ENCODE measurements at places on chromosomes 13 and 19.

GRCh38 chr13:77919246-77919920, 752 bp upstream of the EDNRB start:
- no peak for DNase-seq

DNA sequence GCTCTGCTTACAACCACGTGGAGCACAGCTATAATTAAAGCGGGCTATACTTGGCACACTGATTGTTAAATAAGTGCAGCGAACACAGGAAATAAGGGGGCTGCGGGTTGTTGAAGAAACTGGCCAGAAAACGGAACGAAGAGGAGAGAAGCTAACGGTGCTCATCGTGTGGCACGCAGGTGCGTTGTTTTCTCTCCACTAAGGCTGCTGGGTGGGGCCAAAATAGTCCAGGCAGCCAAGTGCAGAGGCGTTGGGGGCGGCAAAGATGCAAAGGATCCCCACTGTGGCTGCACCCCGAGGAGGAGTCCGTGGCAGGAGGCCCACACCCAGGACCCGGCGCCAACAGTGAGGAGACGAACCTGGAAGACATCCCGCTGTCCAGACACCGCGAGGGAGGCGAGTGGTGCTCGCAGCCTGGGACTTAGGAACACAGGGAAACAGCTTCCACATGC, 8.1 kb upstream of the ARL11 start:
- no peak for DNase-seq

GRCh38 chr13:49980266-49980665, 16.6 kb upstream of the TRIM13 start:
- no peak for DNase-seq

DNA sequence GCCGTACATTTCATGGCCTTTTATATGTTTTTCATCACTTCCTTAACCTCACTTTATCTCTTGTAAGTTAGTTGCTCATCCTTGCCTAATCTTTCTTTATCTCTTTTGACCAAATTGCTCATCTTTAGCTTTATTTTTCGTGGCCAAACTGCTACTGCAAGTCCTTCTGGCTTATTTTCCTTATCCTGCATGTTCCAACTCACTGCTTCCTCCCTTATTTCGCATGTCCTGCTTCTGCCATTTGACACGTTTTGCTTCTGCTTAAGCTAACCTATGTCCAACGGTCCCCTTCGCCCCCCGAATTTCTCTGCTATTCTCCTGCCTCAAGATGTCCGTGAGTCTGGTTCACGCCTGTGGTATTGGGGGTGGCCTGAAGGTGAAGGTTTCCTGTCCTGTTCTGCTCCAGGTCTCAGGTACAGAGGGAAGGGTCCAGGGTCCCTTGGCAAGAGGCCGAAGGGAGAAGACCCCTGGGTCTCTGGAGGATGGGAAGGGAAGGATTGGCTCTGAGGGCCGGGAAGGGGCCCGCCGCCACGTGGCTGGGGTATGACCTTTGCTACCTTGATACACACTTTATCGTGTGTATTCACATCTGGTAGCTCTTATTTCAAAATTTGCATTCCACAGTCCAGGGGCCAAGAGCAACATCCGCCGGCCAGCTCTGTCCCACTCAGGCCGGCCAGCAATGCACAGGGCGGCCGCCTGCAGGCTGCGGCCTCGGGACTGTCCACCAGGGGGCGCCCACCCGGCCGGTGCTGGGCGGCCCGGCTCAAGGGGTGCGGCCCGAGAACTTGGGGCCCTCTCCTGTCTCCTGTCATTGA, 2.9 kb upstream of the C19orf85 start:
- no peak for DNase-seq

DNA sequence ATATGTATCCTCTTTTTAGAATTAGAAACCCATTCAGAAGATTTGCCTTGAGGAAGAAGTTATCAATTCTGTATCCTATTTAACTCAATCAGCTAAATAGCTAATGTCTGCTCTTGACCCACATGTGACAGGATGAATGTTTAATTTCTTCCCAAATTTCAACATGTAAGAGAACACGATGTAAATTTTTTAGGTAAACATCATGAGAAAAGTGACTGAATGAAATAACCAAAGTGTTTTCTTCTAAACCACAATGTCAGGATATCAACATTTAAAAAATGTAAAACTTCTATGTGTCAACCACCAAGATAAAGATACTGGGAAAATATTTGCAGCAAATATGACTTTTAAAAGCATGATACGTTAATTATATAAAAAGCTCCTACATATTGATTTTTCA, 302.4 kb downstream of the DCT start:
- no peak for DNase-seq

DNA sequence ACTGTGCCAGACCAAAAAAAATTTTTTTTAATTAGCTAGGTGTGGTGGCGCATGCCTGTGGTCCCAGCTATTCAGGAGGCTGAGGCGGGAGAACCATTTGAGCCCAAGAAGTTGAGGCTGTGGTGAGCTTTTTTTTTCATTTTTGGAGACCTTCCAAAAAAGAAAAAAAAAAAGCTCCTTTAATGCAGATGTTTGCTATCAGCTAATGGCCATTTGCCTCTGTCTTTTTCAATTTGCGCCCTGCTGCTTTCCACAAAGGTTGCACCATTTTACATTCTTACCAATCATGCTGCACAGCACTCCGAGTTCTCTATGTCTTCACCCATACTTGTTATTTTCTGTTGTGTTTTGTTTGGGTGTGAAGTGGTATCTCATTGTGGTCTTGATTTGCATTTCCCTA, 15.6 kb upstream of the SMARCA4 start:
- DNase-seq: no peak

DNA sequence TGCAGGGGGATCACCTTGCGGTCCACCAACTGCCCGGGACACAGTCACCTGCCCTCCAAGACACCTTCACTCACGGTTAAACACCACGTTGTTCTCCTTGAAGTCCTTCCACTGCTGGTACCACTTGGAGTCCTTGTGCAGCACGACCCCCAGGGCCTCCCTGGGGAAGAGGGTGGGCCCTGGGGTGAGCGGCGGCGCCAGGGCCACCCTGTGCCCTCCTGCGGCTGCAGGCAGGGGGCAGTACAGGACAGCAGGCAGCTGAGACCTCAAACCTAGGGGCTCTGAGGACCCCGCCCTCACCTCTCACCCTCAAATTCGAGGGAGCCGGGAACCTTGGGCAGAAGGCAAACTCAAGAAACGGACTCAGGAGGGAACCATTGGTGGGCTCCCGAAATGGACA, 7.5 kb upstream of the CTXN1 start:
- DNase-seq: no peak

DNA sequence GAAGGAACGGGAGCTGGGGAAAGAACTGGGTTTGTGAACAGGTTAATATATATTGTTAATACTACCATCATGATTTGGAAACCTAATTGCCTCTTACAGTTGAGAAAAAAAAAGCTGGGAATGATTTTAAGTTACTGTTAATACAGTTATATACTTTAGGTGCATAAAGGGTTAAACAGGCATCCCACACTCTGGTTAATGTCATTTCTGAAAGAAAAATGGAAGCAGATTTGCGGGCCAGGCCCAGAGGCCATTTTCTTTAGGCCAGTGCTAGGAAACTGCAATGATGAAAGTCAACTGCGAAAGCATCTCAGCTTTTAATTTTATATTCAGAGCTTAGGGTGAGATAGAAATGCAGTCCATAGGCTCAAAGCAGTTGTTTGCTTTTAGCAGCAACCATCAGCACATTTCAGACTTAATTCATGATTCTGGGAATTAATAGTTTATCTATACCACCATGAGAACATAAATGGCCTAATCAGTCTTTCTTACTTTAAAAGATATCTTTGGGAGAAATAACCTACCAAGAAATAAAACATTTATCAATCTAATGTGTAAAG, 592.8 kb downstream of the GPC6 start:
- DNase-seq: no peak

- DNase-seq: no peak
Measured at GRCh38 chr19:13807421-13808021, 12.3 kb downstream of the ZSWIM4 start.

DNA sequence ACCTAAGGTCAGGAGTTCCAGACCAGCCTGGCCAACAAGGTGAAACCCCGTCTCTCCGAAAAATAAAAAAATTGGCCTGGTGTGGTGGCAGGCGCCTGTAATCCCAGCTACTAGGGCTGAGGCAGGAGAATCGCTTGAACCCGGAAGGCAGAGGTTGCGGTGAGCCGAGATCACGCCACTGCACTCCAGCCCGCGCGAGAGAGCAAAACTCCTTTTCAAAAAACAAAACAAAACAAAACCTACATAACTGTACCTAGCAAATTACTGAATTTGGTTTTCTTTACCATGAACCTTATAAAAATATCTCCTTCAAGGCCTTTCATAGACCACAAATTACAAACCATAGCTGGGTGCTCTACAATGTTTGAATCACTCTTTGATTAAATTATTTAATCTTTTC, 760 bp downstream of the ZNF91 start:
- DNase-seq: no peak

- no peak for DNase-seq
Measured at GRCh38 chr13:49740870-49741269, 49.6 kb upstream of the EBPL start.

DNA sequence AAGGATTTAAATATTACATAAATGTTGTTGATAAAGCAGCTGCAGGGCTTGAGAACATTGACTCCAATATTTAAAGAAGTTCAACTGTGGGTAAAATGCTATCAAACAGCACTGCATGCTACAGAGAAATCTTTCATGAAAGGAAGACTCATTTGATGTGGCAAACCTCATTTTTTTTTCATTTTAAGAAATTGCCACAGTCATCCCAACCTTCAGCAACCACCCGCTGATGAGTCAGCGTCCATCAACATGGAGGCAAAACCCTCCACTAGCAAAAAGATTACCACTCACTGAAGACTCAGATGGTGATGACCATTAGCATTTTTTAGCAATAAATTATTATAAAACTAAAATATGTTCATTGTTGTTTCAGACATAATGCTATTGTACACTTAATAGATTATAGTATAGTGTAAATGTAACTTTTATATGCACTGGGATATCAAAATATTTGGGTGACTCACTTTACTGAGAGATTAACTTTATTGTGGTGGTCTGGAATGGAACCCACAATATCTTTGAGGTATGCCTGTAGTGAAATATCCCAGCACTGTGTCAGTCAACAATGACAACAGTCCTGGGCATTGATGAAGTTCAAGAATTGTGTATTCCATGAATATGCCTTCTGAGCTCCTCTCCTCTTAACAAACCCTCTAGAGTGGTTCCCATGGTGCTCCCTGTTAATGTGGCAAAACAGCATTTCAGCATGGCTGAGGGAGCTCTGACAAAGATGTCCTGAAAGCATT, 52.4 kb upstream of the SOX21 start:
- no peak for DNase-seq

DNA sequence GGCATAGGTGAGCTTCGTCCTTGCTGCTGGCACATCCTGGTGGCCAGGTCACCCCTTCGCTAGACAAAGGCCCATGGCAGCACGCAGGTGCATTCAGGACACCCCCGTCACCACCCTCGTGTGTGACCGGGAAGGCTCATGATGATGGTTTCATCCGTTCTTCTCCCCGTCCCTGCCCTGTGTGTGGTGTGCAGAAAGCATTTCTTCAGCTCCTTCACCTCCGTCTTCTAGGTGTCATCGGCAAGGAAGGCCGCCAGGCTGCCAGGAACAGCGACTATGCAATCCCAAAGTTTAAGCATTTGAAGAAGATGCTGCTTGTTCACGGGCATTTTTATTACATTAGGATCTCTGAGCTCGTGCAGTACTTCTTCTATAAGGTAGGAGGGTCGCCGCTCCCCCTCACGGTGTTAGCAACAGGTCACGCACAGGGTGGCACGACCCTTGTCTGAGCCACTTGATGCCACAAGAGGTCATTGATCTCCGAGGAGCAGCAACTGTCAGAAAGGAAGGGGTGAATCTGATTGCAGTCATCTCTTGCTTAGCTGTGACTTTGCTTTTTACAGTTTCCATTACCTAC, 111.0 kb upstream of the MCF2L start:
- DNase-seq: no peak

DNA sequence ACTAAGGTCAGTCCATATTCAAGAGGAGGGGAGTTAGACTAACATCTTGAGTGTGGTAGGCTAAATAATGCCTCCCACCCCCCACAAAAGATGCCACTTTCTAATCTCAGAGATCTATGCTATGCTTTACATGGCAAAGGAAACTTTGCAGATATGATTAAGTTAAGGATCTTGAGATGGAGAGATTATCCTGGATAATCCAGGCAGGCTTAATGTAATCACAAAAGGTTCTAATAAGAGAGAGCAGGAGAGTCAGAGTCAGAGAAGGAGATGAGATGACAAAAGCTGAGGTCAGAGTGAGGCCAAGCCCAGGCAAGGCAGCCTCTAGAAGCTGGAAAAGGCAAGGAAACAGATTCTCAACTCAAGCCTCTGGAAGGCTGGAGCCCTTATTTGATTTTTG, 1011.6 kb downstream of the PCDH9 start:
- DNase-seq: no peak

- DNase-seq: no peak
Measured at GRCh38 chr19:45423033-45423588, 606 bp downstream of the ERCC1 start.

DNA sequence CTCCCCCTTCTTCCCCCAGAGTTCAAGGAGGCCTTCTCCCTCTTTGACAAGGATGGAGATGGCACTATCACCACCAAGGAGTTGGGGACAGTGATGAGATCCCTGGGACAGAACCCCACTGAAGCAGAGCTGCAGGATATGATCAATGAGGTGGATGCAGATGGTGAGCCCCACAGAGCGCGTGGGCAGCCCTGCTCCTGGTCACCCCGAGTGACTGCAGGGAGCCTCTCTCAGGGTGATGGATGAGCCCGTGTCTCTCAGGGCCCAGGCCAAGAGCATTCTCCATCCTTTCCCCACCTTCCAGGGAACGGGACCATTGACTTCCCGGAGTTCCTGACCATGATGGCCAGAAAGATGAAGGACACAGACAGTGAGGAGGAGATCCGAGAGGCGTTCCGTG, 7.0 kb downstream of the CALM3 start:
- no peak for DNase-seq

GRCh38 chr19:18475004-18475453, 37.1 kb upstream of the ISYNA1 start:
- DNase-seq: no peak

- DNase-seq: no peak
Measured at GRCh38 chr13:30017880-30018279, 167.5 kb upstream of the UBL3 start.

GRCh38 chr13:101714195-101714594, 261.7 kb downstream of the ITGBL1 start:
- no peak for DNase-seq

DNA sequence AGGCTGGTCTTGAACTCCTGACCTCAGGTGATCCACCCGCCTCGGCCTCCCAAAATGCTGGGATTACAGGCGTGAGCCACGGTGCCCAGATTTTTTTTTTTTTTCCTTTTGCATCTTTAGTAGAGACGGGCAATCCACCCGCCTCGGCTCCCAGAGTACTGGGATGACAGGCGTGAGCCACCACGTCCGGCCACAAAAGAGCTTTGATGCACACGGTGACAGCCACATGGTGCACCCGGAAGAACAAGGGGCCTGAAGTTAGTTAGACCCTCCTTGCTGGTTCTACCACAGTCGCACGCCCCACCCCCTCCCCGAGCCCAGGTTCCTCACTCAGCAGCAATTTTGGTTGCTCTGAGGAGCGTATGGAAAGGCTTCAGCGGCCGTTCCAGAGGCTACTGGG, 54.2 kb upstream of the USE1 start:
- no peak for DNase-seq
